ENCODE measurements at places on chromosomes 11 and 22.

GRCh38 chr22:32518848-32519247, 44.2 kb downstream of the FBXO7 start:
- DNase-seq: no peak

- no peak for DNase-seq
Observed at GRCh38 chr22:46984751-46985506, 222.5 kb downstream of the TBC1D22A start.

GRCh38 chr11:16792426-16792825, 54.0 kb downstream of the C11orf58 start:
- DNase-seq: no peak

- no peak for DNase-seq
Observed at GRCh38 chr11:73554671-73555320, 43.1 kb downstream of the FAM168A start.

- DNase-seq: no peak
Observed at GRCh38 chr22:24383061-24383460, 44.3 kb upstream of the ADORA2A start.

DNA sequence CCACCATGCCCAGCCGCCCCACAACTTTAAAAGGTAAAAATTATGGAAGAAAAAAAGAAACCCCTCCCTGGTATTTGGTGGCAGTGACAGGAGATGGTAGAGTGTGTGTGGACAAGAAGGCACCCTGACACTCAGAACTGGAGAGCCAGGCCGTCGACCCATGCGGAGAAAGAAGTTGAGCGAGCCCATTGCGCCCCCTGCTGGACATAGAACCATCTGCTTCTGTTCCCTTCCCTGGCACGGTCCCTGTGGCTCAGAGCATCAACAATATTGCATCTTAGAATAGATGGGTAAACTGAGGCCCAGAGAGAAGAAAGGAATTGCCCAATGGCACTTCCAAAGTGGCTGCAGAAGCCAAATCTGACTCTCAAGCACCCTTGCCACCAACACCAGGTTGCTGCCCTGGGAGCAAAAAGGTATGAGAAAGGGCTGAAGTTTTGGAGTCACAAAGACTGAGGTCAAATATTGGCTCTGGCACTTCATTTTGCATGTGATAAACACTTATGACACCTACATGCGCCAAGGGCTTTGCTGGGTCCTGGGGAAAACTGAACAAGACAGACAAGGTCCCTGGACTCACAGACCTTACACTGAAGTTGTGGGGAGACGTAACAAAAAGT, 8.6 kb downstream of the MRPL11 start:
- DNase-seq: peak; percentile 59

GRCh38 chr22:48874956-48875355, 952.7 kb downstream of the BRD1 start:
- no peak for DNase-seq

- DNase-seq: no peak
Observed at GRCh38 chr11:27339941-27340340, 23.1 kb downstream of the CCDC34 start.

GRCh38 chr11:122213171-122213570, 97.2 kb upstream of the BLID start:
- DNase-seq: no peak

GRCh38 chr11:68574308-68574707, 110.0 kb upstream of the GAL start:
- DNase-seq: no peak

GRCh38 chr11:66856496-66857233, at the start of gene LRFN4:
Gene LRFN4, plus strand, starts transcription at chr11:66857064. Its CDS starts 681 bp downstream, at chr11:66857745.
- DNase-seq: peak; percentile 65

- no peak for DNase-seq
Observed at GRCh38 chr22:48347311-48347710, 1480.4 kb downstream of the BRD1 start.

DNA sequence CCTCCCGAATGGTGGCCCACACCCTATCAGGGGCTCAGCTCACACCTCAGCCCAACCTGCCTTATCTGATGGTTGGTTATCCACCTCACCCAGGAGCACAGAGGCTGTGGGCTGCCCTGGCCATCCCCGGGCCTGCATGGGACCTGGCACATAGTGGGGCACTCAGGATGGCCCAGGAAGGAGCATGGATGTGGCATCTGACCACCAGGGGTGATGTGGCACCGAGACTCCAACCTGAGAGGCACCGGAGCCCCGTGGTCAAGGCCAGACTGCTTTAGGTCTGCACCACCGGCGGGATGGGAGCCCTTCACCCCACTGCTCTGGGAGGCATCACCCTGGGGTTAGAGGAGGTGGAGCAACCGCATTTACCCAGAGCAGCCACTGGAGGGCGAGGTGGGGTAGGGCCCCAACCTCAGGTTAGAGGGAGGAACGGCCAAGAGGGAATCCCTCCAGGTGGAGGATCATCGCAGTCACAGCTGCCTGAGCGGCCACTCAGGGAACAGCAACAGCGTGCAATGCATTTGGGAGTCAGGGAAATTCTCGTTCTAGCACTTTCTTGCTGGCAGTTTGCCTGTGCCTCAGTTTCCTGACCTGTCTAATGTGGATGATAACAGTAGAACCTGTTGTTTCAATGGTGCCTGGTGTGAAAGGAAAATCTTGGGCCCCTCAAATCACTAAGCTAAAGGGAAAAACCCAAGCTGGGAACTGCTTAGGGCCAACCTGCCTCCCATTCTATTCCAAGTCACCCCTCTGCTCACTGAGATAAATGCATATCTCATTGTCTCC, 52.9 kb upstream of the CARS1 start:
- DNase-seq: no peak

GRCh38 chr11:34111722-34112270, 6.4 kb downstream of the NAT10 start:
- no peak for DNase-seq

GRCh38 chr11:8060146-8060719, 20.8 kb upstream of the TUB start:
- no peak for DNase-seq
